ENCODE measurements at places on chromosomes 4 and X.

GRCh38 chr4:4491396-4491893 lies 50.4 kb downstream of the STX18 start:
- no peak for DNase-seq

DNA sequence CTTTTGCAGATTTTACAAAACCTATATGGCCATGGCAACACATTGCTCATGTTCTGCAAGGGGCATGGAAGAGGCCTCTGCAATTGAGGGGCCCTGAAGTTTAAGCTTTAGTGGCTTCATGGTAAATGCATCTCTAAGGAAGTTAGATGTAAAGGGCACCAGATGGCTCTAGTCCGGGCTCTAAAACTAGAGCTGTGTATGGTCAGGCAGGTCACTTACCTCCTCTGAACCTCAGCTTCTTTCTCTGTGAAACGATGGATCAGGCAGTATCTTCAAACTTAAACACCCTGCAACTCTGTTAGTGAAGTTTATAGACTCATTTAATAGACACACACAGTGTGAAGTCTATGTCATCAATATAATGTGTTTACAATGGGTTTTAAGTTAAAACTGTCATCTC lies 10.0 kb downstream of the MAGEB17 start:
- no peak for DNase-seq

DNA sequence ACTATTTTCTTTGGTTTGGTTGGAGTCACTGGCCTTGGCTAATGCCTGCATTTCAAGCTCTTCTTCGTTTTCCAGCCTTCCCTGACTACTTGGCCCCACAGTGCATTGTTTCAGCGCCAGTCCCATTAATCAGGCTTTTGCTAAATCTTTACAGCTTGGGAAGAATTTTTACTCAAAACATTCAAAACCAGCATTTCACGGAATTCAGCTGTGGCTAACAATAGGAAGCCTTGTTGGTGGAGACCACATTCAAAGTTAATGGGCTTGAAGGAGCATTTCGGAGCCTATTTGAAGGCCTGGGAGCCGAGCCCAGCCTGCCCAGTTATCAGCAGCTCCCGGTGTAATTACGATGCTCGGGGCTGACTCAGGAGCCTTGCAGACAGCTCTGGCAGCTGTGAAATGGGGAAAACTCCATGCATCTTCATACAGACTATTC lies 30.8 kb upstream of the VCX2 start:
- no peak for DNase-seq

- no peak for DNase-seq
Observed at GRCh38 chr4:168928346-168928745, 81.7 kb downstream of the CBR4 start.
